Natural killer cell treated with Interleukin-12 subunit alpha and Interleukin-12 subunit beta and Interleukin-15 and Interleukin-18, amount 100 ng/mL, for 72 hours (primary cell): ENCODE measurements at places on chromosomes 7 and 10.
A peak's percentile ranks its signal among the peaks of the same experiment; 100 is the strongest.

- DNase-seq, result no peak
Observed at GRCh38 chr10:97466755-97467154, 20.8 kb downstream of the ZDHHC16 start.

GRCh38 chr7:2417981-2418481 lies 14.6 kb downstream of the CHST12 start:
- DNase-seq, result peak; percentile 79

GRCh38 chr7:54485044-54485443 lies 57.1 kb upstream of the VSTM2A start:
- no peak for DNase-seq

DNA sequence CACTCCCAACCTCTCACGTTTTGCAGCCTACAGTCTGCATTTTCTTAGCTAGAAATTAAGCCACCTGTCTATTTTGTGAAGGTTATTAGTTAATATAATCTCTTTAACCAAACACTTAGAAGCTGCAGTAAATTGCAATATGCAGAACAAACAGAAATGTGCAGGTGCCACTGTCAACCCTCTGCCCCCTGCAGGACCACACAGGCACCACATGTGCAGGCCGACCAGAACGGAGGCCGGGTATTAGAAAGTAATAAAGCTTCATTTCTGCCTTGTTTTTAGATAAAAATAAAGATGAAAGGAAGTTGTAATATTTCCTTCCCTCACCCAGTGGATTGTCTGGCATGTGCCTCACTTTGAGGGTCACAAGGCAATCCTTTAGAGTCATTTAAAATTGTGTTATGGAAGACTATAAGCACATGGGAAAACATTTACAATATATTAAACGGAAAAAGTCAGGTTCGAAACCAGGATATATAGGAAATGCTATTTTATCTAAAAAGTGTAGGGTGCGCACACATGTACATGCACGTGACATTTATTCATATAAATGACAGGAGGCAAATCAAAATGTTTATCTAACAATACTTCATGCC lies 158.2 kb downstream of the ARHGAP12 start:
- no peak for DNase-seq

- DNase-seq, result peak; percentile 85
Observed at GRCh38 chr7:74289018-74289658, at the start of gene CLIP2. CLIP2 (plus strand) TSS chr7:74289407; CDS start chr7:74317547, 28,140 bp downstream.

GRCh38 chr7:116571552-116571951 lies 46.7 kb downstream of the CAV1 start:
- DNase-seq, result no peak
